NCI-H2029 treated with DMSO at 0.1 percent for 48 hours (cell line): ENCODE measurements at places on chromosomes 5 and 9.

- no peak for DNase-seq
These were observed 12.8 kb downstream of the NOTCH1 start for GRCh38 chr9:136532799-136533774.

DNA sequence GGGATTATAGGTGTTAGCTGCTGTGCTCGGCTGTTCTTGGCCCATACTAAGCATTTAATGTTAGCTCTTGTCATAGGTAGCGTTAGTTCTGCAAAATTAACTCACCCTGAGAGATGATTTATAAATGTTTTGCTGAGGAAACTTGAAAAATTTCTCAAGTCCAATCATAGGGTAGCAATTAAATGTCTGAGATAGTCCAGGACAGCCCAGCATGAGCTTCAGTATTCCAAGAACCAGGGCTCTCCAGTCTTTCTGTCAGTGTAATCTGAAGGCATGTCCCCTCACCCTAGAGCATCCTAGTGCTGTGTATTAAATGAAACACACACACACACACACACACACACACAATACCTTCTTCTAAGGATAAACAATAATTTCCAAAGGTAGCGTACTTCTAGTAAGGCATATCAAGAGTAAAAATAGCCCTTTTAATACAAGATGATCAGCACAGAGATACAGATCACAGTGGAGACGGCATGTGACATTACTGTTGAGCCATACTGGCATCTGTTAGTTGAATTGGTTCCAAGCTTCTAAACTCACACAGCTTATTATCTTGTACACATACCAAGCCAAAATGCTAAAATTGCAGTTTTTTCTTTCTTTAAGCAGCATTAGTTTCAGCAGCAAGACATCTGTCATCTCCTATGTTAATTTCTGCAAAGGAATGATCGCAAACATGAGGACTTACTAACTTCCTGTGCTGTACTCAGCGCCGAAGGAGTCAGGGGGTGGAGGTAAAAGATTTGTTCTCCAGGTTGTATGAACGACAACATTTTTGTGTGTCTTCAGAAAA is 46.3 kb upstream of the JMY start:
- no peak for DNase-seq

DNA sequence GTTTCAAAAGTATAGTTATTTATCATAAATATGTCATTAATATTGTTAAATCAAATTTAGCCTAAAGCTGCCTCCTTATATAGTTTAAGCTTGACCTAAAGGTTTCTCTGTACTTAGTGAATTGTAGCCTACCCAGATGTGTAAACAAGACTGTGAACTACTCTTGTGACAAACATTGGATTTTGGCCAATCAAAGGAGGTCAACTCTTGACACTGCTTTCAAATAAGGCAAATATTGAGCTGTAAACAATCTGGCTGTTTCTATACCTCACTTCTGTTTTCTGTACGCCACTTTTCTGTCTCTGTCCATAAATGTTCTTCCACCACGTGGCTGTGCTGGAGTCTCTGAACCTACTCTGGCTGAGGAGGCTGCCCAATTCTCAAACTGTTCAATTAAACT is 51.2 kb downstream of the FXN start:
- DNase-seq, result peak; percentile 66

DNA sequence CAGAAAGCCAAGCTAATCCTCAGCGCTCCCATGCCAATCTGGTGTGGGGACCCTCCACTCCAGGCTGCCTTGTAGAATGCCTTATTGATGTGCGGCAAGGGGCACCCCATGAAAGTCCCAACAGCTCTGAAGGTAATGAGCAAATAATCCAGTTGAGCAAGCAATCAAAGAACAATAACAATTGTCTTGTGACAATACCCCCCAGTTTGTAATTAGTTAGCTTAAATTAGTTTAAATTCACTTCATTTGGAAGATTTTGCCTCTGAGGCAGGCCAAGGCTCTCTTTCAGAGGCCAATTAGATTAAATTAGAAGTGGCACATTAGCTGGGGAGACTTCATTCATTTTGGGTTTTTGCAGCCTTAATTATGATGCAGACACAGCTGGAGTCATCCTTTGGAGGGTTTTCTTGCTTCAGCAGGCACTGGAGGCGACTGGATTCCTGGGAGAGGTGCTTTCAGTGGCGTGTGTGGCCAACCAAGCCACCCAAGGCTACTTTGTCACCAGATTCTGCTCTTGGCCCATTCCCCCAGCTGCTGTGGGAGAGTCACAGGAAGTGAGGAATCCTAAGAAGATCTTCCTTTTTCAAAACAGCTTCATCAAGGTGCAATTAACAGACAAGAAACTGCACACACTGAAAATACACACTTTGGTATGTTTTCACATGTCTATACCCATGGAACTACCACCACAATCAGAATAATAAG is 17.9 kb upstream of the FBP1 start:
- DNase-seq, result no peak

- no peak for DNase-seq
These were observed 131.8 kb downstream of the PCSK5 start for GRCh38 chr9:76022317-76022716.

GRCh38 chr9:112670991-112671625 is 46.8 kb downstream of the INIP start:
- DNase-seq, result no peak

DNA sequence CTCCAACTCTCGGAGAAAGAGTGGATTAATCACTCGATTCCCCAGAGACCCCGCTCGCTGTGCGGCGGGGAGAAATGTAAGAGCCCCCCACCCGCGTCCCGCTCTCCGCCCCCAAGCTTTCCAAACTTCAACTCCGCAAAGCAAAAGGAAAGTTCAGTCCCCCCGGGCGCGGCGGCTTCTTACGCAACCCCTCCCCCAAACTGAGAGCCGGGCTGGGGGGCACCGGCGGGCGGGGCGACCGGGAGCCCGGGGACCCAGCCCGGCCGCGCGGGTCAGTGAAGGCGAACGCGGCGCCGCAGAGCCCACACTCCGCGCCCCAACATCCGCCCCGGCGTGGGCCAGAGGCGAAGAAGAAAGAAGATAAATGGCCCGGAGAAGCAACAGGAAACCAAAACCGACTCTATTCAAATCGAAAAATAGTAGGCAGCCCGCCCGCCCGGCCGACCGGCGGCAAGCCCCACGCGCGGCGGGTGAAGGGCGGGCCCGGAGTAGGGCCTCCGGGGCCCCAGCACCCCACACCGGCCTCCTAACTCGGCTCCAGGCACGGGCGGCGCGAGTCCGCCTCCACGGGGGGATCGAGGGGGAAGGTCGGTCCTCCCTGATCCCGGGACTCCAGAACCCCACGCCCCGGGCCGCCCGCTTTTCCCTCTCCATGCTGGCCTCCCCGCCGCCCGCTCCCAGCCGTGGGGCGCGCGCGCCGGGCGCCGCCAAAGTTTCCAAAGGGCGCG is 720 bp downstream of the NOTCH1 start:
- no peak for DNase-seq

DNA sequence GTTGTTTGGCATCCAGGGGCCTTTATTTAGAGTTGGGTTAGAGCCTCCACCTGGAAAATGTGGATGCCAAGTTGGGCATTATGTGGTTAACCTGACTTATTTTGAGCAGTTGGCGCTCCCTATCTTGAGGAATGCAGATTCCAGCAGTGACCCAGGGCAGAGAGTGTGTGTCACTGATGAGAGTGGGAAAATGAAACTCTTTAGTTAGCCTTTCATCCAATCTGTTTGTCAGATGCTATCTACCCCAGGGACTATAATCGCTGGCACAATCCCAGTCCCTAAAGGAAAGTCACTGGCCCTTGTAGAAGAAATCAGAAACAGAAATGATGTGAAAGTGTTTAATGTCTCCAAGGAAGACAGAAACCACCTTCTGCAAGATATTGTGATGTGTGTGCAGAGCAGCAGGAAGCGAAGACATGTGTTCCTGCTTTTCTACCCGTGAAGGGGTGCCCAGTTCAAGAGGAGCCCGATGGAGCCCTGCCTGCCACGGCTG is 10.2 kb upstream of the STING1 start:
- DNase-seq, result no peak

GRCh38 chr9:90858457-90858901 is 56.9 kb downstream of the SYK start:
- no peak for DNase-seq

- DNase-seq, result no peak
These were observed 482 bp downstream of the NFIB start for GRCh38 chr9:14313378-14313940.

GRCh38 chr9:116064970-116065369 is 88.6 kb upstream of the PAPPA start:
- no peak for DNase-seq
